ENCODE measurements at places on chromosomes 2 and 18.

DNA sequence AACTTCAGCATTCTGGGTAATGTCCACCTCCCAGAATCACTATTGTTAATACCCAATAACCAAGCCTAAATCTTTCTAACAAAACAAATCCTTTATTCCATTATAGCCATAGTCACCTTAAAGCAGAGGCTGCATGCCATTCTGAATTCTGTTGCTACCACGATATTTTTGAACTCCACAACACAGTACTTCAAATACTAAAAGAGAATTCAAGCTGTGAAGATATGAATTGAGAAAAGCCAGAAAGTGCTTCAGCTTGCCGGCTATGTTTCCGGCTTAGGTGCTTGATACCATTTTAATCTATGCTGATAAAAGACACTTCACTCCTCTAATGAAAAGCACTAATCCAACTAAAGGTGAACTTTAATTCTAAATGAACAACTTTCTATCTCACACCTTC lies 41.3 kb downstream of the GAREM1 start:
- DNase-seq: no peak

GRCh38 chr2:74436848-74437695 lies 4.7 kb downstream of the RTKN start:
- DNase-seq: no peak

DNA sequence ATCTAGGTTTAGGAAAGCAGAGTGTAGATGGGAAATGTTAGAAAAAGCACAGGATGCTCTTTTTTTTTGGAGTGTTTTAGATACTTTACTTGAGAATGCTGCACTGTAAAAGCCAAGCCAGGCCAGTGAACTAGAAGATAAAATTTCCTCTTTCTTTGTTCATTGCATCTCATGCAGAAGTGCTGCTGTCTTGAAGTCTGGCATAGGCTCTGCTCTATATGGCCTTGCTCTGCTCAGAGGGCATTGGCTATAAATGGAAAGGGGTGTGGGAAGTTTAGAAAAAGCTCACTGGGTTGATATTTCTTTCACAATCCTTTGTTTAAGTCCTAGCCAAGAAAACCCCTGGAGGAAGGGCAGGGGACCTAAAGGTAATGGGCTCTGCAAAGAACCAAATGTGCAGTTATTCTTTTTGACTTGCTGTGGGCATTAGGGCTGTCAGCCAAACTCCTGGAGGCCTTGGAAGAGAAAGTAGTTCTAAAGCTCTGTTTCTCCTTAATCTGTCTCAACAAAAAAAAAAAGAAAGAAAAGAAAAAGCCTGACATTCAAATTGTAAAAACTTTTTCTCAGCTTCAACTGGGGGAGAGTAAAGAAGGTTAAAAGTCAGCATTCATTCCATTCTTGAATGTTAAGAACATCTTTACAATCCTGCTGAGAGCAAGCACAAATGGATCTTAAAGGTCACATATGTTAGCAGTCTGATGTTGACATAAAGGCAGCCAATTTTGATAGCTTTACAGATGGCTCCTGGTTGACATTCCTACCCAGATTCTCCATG lies 338.3 kb downstream of the GULP1 start:
- no peak for DNase-seq

DNA sequence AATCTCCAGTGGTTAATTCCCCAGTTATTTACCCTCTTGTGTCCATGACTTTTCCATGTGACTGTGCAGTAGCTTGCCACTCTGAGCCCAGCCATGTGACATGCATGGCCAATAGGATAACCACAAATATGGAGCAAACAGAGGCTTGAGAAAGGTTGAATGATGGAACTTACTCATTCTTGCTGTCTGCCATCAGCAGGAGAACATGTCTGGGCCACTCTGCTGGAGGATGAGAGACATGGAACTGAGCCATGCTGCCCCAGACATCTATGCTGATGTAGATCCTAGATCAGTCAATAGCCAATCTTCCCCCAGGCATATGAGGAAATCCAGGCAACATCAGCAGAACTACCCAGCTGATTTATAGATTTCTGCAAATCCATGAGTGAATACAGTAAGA lies 992.3 kb upstream of the FANCL start:
- no peak for DNase-seq

DNA sequence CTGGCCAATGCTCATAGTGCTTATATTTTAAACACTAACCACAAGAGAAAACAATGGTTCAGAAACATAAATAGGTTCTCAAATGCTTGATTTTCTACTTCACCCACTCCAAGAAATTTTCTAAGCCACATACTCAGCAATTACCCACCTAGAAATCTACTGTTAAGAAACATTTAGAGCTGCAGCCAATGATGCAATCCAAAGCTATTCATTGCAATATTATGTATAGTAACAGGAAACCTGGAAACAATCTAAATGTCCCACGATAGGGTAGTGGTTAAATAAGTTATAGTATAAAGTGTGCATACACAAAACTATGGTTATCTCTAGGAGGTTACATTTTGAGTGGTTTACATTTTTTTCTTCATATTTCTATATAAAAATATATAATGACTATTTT lies 5.7 kb downstream of the FAM237A start:
- no peak for DNase-seq

GRCh38 chr2:168717790-168718502 lies 84.5 kb upstream of the NOSTRIN start:
- no peak for DNase-seq

DNA sequence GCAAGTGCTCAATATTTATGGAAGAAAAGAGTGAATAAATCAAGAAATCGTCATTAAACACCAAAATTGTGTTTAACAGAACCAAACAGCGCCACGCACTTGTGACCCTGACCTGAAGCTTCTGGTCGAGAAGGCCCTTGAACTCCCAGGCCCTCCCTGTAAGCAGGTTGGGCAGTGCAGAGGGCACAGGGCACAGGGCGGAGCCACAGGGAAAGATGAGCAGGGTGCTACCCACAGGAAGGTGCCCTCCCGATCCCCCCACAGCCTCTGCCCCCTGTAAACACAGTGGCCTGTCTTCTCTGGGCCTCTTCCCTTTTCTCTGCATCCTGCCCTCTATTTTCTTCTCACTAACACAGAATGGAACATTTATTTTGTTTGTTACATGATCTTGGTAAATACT lies 16.9 kb upstream of the TUBB6 start:
- no peak for DNase-seq

DNA sequence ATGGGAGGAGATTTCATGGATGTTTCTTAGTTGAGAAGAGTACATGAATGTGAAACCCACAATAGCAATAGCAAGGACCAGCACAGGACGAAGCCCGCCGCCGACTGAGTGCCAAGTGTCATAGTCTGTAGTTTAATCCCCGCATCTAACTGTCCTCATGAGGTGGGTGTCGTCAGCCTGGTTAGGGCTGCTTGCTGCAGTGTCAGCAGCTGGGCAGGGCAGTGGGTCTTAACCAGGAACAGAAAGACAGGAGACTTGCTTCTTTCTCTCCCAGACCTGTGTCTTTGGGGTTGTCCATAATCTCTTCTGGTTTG lies 146.6 kb downstream of the VAPA start:
- no peak for DNase-seq

DNA sequence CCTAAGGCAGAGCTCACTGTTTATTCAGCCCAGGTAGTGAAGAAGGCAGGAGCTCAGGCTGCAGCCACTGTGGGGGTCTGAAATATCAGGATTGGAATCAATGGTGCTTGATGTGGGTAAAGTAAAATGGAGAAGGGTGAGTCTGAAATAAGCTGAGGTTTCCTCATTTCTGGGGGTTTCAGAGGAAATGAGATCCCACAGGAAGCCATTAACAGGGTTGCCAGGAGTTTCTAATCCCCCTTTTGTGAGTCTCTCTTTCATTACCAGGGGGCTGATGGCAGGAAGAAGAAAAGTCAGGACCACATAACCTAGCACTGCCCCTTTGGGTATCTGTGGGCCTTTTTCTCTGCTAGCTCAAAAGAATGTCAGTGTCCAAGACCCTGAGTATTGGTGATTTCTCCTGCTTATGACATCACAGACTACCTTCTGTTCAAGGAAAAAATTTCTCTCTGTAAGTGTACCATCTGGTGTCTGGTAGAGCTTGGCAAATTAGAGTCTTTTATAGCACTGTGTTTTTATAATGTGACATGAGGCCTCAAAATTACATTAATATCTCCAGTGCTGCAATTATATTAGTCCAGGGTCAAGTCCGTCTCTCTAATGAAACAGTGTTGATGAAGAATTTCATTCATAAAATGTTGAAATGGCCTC lies 56.0 kb downstream of the LBH start:
- no peak for DNase-seq

GRCh38 chr2:162308747-162309503 lies 9.6 kb downstream of the IFIH1 start:
- DNase-seq: no peak
